ENCODE measurements at places on chromosomes 13 and 19.

DNA sequence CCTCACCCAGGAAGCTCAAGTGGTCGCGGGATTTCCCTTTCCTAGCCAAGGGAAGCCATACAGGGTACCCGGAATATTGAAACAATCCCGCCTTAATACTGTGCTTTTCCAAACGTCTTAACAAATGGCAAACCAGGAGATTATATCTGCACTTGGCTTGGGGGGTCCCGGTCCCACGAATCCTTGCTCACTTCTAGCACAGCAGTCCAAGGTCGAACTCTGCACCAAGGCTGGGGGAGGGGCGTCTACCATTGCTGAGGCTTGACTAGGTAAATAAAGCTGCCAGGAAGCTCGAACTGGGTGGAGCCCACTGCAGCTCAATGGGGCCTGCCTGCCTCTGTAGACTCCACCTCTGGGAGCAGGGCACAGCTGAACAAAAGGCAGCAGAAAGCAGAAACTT, 1644.8 kb downstream of the PCDH9 start:
- DNase-seq: no peak

- DNase-seq: no peak
Measured at GRCh38 chr13:105069106-105069505, 1466.4 kb downstream of the EFNB2 start.

DNA sequence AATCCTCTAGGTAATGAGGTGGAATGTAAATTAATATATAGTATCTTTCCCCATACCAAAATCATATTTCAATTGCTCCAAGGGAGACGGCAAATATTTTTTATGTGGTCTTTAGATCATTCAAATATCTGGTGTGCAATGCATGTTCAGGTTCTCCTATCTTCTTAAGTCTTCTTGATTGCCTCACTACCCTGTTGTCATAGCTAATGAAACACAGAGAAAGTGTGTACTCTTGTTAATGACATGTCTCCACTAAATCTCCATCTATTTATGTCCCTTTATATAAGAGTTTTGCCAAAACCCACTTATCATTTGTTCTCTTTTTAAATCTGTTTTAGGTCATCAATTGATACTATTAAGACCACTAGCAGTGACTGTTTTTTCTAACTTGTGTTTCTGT, 6.6 kb downstream of the STARD13 start:
- DNase-seq: no peak

DNA sequence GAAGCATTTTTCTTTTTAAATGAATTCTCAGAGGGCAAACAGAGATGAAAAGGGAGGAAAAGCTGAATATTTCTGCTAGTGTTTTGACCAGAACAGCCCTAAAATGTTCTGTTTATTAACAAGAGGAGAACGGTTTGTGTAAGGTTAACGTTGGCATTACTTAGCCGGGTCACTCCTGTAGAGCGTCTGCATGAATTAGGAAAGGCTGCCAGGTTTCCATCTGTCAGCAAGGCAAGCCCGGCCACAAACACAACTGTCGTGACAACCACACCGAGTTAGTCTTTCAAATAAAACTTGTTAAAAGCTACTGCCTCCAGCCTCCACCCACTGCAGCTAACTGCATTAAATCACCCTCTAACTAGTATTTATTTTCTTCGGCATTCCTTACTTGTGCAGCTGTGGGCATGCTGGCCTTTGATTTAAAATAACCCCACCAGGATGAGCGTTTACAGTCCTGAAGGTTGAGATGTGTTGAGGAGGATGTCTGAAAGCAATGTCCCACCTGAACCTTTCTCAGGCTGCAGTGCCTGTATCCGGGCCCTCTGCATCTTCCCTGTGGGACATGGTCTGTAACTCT, 527.9 kb downstream of the FGF9 start:
- no peak for DNase-seq

DNA sequence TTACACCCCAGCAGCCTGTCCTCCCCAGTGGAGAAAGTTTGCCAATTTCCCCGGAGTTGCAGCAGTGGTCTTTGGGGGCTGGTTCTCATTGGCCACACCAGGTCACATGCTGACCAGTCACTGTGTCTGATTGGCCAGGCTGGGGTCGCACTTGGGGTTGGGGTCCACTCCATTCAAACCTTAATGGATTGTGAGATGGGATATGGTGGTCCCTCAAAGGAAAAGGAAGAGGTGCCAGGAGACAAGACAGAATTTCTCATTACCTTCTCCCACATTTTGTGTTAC, 3.4 kb downstream of the PPM1N start:
- no peak for DNase-seq

DNA sequence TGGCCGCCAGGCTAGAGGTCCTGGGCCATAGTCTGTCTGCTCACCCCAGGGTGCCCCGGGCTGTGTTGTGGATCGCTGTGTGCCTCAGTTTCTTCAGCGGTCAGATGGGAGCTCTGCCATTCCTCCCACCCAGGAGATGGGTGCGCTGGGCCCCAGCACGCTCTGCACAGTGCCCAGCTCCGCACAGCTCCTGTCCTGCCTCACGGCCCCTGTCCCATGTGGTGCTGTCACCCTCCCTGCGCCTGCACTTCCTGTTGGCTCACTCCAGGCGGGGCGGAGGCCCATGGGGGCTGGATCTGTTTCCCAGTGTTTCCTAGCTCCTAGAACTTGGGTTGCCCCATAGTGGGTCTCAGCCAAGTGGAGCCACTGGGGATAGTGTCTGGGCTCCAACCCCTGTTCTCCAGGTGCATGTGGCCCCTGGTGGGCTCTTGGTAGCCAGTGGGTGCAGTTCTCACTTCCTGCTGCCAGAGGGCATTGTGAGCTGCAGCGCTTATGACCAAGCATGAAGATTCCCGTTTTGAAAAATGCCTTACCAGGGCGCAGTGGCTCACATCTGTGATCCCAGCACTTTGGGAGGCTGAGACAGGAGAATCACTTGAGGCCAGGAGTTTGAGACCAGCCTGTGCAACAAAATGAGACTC, 69.8 kb downstream of the KDM4B start:
- DNase-seq: no peak

DNA sequence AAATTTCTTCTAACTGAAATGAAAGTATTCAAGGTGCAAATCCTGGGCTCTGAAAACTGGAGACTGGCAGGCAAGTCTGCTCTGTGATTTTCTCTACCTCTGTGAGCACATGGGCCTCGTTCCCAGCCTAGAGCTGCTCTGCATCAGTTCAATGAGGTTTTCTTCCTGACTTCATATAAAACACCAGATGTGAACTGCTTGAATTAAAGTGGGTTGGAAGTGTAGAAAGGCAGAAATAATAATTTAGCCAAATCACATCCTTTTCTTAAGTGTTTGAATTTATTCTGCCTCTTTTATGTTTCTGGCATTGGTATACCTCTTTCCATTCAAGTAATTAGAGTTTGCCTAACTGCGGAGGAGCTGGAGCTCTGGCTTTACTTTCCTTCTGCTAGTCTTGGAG, 540.8 kb downstream of the OLFM4 start:
- no peak for DNase-seq

GRCh38 chr13:59398127-59398526, 765.6 kb downstream of the DIAPH3 start:
- DNase-seq: no peak

- no peak for DNase-seq
Measured at GRCh38 chr19:56838024-56838908, 2.3 kb downstream of the PEG3 start.

DNA sequence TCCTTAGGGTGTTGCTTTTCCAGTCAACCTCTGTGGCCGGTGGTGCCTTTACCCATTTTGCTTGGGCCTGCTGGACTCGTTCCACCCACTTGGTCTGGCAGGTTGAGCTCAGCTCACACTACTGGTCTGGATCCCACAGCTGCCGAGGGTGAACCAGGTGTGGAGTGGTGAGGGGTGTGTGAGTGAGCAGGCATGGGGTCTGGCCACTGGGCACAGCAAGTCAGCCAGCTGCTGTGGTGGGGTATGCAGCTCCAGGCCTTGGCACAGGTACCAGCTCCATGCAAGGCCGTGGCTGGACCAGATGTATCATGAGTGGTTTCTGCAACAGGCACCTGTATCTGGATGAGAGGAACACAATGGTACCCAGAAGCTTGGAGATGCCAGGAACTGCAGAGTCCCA, 277.6 kb upstream of the KLHL1 start:
- DNase-seq: no peak

DNA sequence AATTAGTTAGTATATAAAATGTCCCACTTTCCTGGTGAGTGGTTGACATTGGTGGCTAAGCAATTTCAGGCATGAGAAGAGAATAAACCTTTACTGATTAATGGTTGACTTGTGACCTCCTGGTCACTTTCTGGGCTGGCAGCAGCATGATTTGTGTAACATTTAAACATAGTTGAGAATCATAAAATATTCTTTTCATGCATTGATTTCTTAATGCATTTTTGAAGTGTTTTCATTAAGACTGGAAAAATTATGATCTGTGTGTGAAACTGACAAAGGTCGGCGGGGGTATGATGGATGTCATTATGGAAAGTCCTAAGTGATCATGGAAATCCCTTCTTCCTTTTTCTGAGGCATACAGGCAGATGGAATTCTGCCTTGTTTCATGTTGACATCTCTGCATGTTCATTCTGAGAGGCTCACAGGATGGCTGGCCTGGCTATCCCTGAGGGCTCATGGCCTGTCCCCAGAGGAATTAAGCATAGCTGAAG, 98.7 kb upstream of the RNF113B start:
- no peak for DNase-seq

- DNase-seq: no peak
Measured at GRCh38 chr13:49746111-49746510, 46.4 kb downstream of the KPNA3 start.

All from activated CD4-positive, alpha-beta T cell treated with anti-CD3 and anti-CD28 coated beads, Interleukin-2, amount 50 U/mL, for 1 hour (primary cell).